Activated T-cell treated with anti-CD3 and anti-CD28 coated beads for 1 hour (primary cell): ENCODE measurements at places on chromosomes 3 and 15.

- DNase-seq = no peak
Observed at GRCh38 chr3:111151438-111151837, 79.8 kb downstream of the NECTIN3 start.

DNA sequence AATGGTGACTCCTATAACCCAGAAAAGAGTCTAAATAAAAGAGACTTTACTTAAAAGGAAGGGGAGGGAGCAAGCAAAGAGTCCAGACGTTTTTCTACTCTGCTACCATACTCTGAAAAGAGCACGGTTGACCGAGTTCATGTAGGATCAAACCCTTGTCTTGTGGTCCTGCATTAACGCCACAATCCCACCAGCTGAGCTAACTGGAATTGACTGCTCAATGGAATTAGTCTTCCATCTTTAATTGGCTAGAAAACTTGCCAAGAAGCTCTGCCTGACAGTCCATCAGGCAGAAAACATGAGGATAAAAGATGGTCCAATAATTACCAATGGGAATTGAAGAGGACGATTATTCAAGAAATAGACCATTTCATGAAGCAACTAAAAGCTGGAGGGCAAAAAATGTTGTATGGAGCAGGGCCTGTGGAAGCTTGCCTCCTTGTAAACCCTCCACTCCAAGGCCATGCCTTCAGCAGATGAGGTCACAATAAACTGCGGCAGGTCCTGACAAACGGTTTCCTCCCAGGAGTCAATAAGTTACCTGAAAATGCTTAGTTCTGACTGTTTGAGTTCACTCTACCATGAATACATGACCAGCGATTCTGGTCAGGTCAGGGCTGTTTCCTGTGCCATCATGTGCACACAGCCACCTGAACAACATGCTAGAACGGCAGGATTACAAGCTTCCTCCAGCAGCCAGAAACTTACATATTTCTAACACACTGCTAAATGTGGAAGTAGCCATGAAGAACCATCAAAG lies 35.6 kb upstream of the ARHGEF3 start:
- no peak for DNase-seq

DNA sequence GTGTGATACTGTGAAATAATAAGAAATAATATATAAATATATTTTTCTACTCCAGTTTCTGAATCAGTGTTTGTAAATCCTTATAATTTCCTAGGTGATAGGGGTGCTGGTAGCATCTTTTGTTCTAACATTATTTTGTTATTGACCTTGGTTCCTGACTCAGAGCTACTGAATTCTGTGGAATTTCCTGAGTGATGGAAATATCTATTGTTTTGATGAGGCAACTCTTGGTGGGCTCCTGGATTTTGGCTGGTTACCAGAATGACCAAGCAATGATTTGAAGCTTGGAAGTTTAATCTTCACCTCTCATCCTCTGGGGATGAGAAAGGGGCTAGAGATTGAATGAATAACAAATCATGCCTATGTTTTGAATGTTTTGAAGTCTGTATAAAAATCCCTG lies 377.3 kb downstream of the LPP start:
- DNase-seq = no peak

GRCh38 chr15:45948181-45948621 lies 313.4 kb downstream of the SQOR start:
- no peak for DNase-seq

DNA sequence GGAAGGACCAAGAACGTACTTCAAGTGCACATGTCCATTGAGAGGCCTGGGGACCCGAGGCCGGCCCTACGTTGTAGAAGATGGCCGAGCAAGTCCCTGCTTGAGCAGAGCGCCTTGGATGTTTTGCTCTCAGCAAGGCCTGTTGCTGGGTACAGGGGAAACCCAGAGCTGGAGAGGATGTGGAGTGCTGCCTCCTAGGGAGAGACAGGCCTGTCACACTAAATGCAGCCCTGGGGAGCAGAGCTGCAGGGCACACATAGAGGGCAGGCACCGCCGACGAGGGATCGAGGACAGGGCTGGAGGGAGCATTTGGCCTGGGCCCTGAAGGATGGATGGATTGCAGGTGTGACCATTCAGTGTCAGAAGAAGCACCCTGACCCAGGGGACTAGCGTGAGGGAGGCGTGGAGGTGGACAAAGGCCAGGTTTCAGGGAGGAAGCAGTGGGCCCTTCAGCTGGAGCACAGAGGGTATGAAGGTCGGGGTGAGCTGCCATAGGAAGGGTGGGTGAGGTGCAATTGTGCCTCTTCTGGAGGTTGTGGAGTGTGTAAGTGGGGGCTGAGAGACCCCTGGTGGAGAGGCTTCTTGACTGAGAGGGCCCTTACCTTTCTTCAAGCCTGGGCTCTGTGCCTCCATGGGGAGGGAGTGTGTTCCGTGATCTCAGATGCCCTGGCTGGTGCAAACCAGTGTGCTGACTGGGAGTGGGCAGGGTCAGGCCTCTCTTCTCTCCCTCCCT lies 142.4 kb downstream of the CHDH start:
- DNase-seq = no peak

DNA sequence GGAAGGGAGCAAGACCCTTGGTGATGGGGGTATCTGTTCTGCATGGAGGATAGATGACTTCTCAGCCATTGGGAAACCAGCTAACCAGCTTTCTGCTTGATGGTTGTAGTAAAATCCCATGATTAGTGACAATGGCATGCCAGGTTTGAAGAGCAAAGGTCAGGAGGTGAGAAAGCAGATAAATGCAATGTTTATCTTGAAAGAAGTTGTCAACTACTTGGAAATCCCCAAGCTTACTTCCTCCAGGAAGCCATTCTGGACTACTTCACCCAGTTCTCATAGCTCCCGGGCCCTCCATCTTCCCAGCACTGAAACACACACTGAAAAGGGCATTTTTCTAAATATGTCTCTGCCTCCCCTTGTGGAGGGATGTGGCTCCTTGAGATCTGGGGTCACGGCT lies 51.3 kb downstream of the SMAD3 start:
- no peak for DNase-seq

- no peak for DNase-seq
Observed at GRCh38 chr3:168267179-168267578, 171.5 kb upstream of the GOLIM4 start.

- no peak for DNase-seq
Observed at GRCh38 chr15:35104526-35105147, 19.5 kb upstream of the NANOGP8 start.

- no peak for DNase-seq
Observed at GRCh38 chr3:44104043-44104442, 137.6 kb upstream of the TOPAZ1 start.

GRCh38 chr15:85788771-85789495 lies 5.8 kb downstream of the KLHL25 start:
- no peak for DNase-seq
